Ecto neural progenitor cell (in vitro differentiated cells): ENCODE measurements at places on chromosomes 16 and 17.
A peak's percentile ranks its signal among the peaks of the same experiment; 100 is the strongest.

DNA sequence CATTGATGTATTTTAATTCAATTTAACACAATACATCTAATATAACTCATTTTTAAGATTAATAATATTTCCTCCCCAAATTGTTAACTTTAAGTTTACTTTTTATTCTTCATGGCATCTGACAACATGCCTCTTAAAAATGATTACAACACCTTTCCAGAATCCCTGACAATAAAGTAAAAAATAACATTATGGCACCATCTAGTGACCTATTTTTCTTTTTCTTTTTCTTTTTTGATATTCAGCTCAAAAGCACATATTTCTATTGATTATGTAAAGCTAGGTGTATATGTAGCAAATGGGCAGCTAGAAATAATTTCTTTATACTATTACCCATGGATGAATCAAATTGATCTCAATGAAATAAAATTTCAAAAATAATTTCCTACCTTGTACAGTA, 834.3 kb upstream of the CDH8 start:
- DNase-seq: no peak

DNA sequence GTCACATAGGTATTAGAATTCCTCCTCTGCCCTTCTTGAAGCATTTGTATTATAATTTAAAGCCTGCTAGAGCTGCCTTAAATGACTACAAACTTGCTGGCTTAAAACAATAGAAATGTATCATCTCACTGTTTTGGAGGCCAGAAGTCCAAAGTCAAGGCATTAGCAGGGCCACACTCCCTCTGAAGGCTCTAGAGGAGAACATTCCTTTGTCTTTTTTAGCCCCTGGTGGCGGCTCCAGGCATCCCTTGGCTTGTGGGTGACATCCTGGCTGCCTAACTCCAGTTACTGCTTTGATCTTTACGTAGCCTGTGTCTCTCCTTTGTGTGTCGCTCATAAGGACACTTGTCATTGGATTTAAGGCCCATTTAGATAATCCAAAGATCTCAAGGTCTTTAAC, 186.6 kb upstream of the SALL1 start:
- no peak for DNase-seq

GRCh38 chr17:46108550-46109110, 84.6 kb downstream of the KANSL1 start:
- DNase-seq: no peak

DNA sequence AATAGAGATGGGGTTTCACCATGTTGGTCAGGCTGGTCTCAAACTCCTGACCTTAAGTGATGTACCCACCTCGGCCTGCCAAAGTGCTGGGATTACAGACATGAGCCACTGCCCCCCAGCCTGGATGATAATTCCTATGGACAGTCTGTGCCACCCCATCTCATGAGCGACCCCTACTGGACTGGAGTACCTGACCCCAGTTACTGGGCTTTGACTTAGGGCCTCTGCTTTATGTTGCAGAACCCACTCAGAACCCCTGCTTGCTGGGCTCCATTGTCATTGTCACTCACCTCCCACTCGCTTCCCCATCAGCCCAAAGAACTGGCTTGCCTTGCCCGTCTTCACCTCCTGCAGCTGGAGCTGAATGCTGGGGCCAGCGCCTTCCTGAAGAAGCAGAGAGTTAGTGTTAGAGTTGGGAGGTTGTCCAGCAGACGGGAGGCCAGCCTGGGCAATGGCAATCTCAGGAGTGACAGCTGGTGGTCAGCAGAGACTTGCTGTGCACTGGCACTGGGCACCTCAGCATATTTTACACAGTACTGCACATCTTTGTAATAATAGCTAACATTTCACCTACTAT, 4.0 kb downstream of the TAC4 start:
- no peak for DNase-seq

DNA sequence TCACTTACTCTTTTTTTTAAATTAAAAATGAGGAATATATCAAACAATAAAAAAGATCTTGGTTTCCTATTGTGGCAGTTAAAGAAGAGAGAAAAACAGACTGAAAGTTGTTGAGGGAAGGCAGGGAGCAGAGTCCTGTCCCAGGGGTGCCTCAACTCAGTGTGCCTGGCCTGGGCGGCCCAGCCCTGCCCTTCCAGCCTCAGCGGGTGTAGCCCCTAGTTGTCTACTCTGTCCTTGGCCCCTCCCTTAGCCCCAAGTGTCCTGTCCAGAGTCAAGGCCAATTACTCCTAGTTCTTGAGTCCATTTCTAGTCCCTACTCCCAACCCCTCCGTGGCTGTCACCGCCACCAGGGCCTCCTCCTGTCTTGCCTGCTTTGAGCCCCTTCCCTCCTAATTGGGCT, 52.5 kb downstream of the SMPD3 start:
- DNase-seq: no peak

GRCh38 chr16:84611041-84611440, 6.8 kb downstream of the COTL1 start:
- no peak for DNase-seq

GRCh38 chr16:89325861-89326471, 108.5 kb downstream of the ZNF778 start:
- no peak for DNase-seq

DNA sequence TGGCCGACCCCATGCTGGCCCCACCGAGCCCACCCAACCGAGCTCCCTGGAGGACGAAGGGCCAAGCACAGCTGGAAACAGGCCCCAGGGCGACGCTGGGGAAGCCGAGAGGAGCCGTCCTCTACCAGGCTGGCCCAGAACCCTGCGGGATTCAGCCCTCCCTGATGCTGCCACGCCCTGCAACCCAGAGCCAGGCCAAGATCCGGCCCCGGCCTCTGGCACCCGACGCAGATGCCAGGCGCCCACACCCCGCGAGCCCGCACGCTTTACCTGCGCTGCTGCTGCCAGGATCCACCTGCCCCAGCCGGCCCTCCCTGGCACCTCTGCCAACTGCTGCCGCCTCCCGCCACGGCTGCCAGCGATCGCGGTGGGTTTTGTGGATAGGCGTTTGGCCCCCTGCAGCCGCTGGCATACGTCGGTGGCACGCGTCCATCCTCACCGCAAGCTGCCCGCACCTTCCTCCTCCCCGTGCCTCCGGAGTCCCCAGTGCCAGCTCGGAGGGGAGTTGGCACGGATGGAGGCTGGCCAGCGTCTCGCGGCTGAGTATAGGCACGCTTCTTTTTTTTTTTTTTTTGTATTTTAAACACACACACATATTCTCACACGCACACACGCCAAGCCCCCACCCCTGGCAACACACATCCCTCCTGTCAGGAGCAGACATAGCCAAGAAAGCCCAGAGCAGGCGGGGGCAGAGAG, 41.3 kb upstream of the ACSF3 start:
- no peak for DNase-seq

GRCh38 chr17:67095803-67096202, 51.4 kb downstream of the CACNG1 start:
- DNase-seq: no peak

DNA sequence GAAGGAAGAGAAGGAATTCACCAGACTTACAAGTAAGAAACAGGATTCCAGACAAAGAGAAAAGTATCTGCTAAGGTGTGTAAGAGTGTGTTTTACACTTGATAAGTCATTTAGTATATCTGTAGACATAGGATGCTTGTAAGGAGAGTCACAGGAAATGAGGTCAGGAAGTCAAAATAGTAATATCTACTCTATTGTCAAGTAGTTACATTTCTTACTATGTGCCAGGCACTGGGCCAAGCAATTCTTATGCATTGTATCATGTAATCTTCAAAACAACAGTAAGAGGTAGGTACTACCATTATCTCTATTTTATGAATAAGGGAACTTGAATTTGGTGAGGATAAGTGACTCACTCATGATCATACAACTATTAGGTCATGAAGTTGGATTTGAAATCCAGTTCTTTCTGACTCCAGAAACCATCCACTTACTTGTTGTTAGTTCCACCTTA, 129.1 kb downstream of the SNX11 start:
- no peak for DNase-seq

GRCh38 chr16:50473356-50473945, 74.7 kb upstream of the NKD1 start:
- no peak for DNase-seq

GRCh38 chr16:17067882-17068281, 402.9 kb downstream of the XYLT1 start:
- no peak for DNase-seq

DNA sequence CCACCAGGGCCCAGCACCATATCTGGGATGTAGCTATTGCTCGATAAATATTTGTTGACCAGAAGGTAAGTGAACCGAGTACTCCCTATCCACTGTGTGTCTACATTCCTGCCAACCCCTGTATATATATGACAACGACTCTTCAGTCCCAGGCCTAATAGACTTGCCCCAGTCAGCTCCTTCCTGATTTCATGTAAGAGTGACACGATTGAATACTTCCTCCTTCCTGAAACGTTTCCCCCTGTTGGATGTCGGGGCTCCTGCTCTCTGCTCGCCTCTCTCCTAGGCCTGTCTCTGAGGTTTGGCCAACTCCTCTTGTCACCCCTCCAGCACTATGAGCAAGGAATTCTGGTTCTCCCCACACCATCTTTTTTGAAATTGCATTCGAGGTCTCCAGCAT, 178.9 kb downstream of the PRKCA start:
- DNase-seq: no peak

GRCh38 chr17:49729069-49729468, 21.3 kb upstream of the SLC35B1 start:
- no peak for DNase-seq

DNA sequence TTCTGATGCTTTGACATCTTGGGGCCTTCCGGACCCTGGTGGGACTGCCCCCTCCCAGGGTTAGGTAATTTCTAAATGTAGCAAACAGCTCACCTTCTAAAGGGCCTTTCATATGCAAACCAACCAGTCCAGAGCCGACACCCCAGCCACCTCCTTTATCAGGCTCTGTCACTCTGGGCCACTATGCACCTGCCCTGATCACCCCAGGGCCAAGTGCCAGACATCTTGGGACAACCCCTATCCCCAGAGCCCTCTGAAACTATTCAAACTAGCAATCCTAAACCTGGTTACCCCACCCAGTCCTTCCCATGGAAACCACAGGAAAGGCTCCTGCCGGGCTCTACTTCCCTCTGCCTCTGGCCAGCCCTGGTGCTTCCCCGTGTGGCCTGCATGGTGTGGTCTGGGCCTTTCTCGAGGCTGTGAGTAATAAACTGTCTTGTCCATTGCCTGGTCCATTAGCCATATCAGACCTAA, 91.2 kb upstream of the TNRC6C start:
- DNase-seq: no peak

DNA sequence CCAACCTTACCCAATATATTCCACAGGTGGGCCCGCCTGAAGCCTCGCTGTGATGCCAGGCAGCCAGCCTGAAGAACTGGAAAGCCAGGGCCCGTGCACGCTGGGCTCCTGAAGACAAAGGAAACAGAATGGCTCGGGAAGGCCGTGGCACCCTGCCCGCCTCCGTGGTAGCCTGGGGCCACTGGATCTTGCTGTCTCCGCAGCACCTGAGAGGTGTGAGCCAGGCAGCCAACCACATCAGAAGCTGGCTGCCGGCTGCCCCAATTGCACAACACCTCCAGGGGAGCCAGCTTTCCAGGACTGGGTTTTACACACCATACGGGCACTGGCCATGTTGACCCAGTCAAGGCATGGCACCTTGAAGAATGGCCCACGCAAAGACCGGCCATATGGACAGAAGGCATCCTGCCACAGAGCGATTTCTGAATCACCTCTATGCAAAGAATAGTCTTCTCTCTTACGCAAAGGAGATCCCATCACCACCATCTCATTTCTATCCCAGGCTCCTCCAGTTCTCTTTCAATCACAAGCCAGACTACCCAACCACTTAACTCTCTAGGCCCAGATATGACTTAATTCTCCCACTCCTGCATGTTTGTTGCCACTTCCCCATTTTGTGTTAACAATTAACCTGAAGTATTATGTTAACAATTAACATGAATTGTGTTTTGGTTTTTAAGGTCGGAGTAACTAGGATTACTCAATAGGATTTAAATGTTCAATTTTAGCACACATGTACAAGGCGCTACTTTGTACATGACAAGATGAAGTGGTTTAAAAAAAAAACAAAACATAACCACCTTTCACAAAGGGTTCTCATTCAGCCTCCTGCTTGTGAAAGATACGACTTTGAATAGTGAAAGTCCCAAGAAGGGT, 32.1 kb downstream of the ZFHX3 start:
- no peak for DNase-seq

GRCh38 chr17:78132084-78132676, 1.6 kb downstream of the TMC8 start:
- no peak for DNase-seq

DNA sequence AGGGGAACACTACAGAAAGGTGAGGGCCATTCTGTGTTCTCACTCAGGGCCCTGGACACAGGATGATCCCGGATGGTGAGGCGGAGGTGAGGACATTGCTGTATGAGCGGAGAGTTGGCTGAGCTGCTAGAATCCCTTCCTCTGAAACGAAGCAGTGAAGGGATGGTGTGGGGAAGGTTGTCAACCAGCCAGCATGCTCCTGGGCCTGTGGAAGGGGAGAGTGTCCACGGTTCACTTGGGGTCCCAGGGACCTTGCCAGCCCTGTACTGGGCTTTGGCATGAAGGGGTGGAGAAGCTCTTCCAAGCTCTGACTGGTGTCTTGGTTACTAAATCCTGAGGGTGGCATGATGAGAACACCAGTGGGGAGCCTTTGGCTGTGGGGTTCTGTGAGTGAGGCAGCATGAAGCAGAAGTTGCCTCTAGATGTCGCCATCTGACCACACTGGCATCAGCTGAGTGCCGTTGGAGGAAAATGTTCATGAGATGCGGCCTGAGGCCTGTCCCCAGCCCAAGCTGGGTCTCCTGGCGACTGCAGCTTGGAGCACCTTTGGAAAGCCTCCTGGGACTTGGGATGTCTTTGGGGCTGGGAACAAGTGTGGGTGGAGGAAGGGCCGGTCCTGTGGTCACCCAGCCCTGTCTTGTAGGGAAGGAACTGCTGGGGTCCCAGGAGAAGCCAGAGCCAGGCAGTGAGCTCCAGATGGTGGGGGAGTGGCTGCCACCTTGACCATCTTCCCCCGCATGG, 14.8 kb downstream of the PDP2 start:
- peak; percentile 71 for DNase-seq

DNA sequence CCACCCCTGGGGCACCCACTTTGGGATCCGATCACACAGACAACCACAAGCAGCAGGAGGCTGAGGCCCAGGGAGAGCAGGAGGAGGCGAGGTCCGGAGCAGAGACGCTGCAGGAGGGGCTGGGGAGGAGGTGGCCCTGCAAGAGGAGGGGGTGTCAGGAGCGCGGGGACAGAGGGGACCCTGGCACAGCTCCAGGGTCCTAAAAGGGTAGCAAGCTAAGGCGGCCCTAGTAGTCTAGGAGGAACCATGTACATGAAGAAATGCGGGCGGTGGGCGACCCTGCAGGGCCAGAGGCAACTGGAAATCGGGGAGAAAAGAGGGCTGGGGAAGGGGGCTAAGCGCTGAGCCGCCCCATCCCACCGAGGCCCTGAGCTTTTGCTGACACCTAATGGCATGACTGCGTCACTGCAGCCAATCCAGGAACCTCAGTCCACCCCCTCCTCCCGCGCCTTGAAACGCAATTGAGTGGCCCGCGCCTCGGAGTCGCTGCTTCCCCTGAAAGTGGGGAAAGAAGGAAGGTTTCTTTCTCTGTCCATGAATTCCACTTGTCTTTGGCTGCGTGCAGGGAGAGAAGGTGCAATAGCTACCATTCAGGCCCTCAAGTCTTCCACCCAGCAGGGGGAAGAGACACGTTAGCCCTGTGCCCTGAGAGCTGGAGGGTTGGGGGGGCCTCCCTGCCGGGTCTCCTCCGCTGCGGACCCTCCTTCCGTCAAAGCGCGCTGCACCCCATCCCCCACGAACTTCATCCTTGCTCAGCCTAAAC, 1.8 kb downstream of the ASGR1 start:
- peak; percentile 95 for DNase-seq
